Inflammatory macrophage (primary cell): ENCODE measurements at places on chromosomes 3 and 15.

DNA sequence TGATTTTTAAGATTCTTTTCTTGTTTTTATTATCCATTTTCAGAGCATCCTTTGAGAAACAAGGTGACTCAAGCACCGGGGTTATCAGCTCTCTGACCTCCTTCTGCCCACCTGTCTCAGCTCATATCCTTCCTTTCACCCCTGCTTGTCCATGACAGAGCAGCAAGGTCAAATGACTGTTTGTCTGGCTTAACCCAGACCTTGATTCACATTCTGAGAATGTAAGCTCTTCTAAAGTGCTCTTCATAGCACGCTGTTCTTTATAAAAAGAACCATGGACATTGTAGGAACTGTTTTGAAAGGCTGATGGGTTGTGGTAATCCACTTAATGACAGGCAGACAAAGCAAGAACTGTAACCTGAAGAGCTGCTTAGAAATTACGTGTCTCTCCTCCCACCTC, 122.5 kb downstream of the CHST2 start:
- DNase-seq: no peak

- DNase-seq: no peak
Measured at GRCh38 chr3:169112153-169112892, 551.2 kb downstream of the MECOM start.

DNA sequence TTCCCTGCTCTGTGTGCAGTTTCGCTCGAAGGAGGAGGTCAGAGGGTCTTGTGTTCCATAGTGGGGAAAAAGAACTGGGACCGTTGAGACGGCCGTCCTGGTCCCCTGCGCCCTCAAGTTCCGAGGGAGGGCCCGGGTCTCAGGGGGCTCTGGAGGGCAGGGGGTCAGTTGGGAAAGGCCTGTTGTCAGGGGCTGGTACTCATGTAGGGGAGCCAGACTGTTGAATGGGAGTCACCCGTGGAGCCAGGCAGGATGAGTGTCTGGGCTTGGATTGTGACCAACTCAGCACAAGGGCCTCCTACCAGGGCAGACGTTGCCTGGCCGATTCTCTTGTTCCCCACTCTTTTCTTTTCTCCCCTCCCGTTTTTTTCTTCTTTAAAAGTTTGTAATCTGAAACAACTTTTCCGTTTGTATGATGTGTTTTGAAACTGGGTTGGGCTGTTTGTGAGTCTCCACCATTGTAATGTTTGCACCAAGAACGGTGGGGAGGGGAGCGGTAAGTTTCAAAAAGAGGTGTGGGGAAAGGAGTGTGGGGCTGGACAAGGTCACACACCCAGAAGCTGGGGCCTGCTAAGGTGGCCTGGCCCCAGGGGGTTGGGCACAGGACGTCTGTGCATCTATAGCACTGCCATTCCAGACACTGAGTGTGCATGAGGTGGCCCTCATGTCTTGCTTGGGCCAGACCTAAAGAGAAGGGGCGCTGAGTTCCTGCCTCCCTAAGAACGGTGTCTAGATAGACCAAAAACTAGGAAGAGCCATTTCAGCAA, 1.1 kb downstream of the CMTM7 start:
- DNase-seq: no peak

DNA sequence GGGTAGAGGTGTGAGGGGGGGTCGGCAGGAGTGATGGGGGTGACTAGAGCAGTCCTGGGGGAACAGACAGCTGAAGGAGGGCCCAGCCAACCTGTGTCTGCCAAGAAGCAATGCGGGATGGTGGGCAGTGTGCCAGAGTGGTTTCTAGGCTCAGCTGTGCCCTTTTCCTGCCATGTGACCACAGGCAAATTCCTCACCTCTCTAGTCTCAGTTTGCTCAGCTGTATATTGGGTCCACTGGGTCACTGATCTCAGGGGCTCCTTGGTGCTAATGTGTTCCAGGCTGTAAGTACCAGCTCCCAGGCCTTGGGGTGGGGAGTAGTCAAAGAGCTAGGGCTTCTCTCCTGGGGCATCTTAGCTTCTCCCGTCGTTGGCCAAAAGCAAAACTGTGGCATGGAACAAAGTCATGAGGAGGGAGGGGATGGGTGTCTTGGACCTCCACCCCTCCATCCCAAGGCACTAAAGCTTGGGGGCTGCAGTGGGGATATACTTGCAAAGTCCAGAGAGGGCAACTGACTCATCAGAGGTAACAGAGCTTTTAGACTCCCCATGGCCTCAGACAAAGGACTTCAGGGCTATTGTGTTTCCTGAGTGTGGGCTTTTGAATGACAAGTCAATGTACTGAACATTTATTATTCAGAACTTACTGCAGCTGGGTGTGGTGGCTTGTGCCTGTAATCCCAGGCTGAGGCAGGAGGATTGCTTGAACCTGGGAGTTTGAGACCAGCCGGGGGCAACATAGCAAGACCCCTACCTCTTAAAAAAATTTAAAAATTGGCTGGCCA, 20.9 kb downstream of the SMAD6 start:
- DNase-seq: no peak

DNA sequence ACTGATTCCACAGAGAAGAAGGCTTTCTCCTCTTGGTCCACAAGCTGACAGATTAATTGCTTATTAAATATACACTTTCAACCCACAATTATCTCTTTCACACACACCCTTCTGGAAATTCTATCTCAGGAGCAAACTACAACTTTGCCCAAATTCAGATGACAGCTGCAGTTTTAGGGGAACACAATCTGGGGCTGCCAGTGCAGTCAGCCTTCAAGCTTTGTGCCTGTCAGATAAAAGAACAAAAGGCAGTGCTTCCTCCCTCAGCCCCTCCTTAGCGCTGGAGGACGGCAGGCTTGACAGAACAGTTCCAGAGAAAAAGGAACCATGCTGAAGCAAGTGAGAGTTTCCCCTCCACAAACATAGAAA, 99.6 kb downstream of the TMCC1 start:
- peak; percentile 59 for DNase-seq

DNA sequence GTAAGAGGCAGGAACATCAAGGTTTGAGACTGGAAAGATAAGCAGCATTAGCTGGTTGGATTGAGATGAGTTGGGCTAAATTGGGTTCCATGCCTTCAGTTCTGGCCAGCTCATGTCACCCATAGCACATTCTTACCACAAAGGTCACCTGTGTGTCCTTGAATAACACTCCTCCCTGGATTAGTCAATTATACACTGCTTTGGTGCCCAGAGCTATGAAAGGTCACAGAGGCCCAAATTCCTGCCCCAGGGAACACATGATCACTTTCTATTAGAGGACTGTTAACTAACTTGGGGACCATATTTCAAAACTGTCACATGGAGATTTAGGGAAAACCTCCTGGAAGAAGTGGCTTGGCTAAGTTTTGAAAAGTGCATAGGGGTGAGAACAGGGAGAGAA, 40.1 kb upstream of the XCR1 start:
- no peak for DNase-seq

DNA sequence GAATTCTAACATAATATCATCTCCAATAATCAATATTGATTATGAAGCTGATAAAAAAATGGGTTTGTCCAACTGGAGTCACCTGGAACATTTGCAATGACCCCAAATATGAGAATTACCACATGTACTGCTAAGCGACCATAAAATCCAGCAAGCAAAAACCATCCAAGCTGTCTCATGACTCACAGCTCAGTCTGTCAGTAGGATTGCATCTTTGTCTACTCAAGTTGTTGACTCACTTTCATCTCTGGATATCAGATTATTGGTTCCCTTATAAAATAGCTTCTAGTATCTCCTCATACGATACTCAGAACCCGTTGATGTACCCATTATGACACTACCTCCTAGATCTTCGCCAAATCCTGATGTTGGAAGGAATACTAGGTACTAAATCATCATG, 209.8 kb upstream of the ATP11B start:
- no peak for DNase-seq

DNA sequence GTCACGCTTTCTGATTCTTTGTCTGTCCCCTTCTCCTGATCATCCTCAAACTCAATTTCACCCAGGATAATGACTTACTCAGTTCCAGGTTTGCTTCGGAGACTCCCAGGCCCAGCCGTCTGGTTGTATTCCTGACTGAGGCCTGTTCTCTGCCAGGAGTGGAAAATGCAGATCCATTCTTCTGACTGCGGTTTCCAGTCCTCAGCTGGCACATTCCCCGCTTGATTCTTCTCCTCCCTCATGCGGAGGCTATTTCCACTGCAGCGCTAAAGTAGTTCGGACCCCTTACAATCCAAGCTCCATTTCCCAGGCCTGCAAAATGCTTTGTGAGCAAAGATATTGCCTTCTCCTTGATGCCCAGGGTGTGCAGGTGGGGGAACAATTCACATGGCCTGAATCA, 47.2 kb upstream of the GALNT15 start:
- no peak for DNase-seq

GRCh38 chr3:59836531-59836930, 786.7 kb upstream of the CFAP20DC start:
- DNase-seq: no peak

- no peak for DNase-seq
Measured at GRCh38 chr3:114151091-114151490, 27.8 kb downstream of the DRD3 start.

DNA sequence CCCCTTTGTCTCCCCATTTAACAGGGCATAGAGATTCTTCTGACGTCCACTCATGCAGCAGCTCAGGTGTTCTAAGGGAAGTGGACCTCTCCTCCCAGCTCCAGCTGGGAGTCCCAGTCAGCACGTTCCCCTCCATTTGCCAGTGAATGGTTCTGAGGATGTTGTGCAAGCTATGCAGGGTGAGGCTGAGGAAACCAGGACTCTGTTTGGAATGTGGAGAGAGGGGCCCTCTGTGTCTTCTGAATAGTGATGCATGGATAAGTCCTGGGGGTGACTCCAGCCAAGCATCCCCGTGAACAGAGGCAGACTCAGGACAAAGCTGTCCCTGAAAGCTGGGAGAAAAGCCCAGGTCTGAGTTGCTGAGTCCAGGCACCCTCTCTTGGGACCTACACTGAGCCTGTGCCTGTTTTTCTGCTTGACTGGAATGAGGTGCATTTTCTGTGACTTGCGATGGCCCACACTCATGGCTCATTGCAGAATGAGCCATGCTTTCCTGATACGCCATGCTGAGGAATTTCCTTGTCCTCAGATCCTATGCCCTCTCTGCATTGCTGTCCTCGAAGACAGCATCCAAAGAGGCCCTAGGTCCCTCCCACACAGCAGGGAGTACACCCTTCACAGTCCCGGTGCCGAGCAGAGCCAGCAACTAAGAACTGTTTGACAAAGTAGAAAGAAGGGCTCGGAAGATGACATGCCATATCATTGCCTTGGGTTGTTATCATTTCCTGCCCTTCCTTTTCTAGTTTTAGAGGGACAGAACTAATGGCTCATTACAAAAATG, 185.2 kb downstream of the ATP10A start:
- DNase-seq: no peak

DNA sequence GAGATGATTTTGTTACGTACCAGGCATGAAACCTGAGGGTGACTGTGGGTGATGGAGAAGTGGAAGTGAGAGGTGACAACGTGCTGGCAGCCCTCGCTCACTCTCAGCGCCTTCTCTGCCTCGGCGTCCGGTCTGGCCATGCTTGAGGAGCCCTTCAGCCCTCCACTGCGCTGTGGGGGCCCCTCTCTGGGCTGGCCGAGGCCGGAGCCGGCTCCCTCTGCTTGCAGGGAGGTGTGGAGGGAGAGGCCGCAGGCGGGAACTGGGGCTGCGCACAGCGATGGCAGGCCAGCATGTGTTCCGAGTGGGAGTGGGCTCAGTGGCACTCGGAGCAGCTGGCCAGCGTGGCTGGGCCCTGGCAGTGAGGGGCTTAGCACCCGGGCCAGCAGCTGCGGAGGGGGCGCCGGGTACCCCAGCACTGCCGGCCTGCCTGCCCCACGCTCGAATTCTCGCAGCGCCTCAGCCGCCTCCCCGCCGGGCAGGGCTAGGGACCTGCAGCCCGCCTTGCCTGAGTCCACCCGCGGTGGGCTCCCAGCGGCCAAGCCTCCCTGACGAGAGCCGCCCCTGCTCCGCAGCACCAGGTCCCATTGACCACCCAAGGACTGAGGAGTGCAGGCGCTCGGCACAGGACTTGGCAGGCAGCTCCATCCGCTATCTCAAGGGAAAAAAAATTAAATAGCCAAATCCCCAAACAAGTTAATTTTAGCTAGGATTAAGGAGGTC, 29.7 kb upstream of the MYRIP start:
- DNase-seq: no peak

DNA sequence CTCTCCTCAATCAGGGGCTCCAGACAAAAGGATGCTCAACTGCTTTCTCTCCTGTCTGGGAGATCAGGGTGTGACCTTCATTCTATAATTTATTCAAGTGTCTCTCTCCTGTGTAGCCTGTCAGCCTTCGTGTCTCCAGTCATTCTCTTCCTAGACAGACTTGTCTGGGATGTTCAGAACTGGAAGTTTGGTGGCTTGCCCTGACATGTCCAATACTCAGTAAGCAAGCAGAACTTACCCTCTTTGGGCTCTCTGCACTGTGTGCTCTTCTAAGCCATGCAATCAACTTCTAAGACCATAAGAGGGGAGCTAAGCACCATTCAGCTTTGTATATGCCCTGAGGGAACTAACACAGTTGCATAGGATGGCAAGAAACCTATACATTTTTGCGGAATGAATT, 14.1 kb downstream of the ACKR2 start:
- no peak for DNase-seq

DNA sequence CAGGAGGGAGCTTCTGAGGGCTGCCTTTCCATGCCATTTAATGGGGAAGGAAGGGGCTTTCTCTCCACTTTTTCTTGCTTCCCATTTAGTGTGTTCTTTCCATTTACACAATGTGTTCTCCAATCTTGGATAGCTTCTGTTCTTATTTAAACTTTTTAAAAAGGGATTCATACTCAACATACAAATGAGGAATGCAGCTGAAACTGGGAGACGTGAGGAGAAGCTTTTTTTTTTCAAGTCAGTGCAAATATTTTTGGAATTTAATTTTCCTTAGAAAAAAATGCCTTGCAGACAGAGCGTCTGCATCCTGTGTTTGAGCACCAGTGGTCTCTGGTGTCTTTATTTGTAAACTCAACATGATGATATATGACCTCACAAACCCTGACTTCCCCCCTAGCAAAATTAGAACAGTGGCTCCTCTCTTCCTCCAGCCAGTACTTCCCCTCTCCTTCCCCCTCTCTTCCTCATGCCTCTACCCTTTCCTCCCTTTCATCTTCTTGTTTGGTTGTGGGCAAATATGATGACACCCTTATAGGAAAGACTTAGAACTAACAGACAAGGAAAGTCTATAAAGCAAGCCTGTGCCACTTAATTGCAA, 48.1 kb upstream of the PCSK6 start:
- DNase-seq: peak; percentile 16

DNA sequence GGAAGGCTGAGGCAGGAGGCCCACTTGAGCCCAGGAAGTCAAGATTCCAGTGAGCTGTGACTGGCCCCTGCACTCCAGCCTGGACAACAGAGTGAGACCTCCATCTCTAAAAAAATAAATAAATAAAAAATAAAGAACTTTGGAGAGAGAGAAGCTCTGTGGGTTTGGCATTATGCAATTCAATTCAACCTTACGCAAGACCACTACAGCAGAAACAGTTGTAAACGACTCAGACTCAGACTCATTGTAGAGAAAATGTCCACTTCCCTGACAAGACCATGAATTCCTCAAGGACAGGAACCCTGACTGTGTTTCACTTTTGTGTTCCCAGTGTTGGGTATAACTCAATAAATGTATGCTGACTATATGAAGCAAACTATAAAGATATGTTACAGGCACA, 90.3 kb upstream of the C3orf80 start:
- peak; percentile 89 for DNase-seq

- no peak for DNase-seq
Measured at GRCh38 chr3:141191097-141191749, 40.4 kb upstream of the PXYLP1 start.

GRCh38 chr15:78211189-78211921, 23.0 kb downstream of the ACSBG1 start:
- DNase-seq: no peak
